Naive thymus-derived CD8-positive, alpha-beta T cell (primary cell): ENCODE measurements at places on chromosomes 3 and 15.

DNA sequence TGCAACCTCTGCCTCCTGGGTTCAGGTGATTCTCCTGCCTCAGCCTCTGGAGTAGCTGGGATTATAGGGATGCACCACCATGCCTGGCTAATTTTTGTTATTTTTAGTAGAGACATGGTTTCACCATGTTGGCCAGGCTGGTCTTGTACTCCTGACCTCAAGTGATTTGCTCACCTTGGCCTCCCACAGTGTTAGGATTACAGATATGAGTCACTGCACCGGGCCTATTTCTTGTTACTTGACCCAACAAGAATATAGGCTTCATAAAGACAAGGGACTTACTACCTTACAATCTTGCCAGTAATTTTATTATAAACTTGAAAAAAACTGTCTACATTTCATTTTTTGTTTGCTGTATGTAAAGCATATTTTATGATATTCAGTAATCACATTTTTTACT is 21.4 kb upstream of the ZBTB47 start:
- DNase-seq: no peak
- peak overlapping the region; percentile 27 for H3K27ac ChIP-seq
- H3K27me3 ChIP-seq: no peaks in the 10 kb centered on the region
- H3K4me1 ChIP-seq: peaks cover 2% of the 10 kb centered on the region
- H3K36me3 ChIP-seq: peaks cover 65% of the 10 kb centered on the region

GRCh38 chr15:82910721-82911120 is 41.8 kb downstream of the HOMER2 start:
- H3K27me3 ChIP-seq: peaks cover 3% of the 10 kb centered on the region
- peaks cover 4% of the 10 kb centered on the region for H3K36me3 ChIP-seq
- no peak for DNase-seq
- no peak overlapping the region for H3K4me3 ChIP-seq

- peaks cover 21% of the 10 kb centered on the region for H3K4me1 ChIP-seq
- H3K27me3 ChIP-seq: no peaks in the 10 kb centered on the region
- peaks cover 12% of the 10 kb centered on the region for H3K36me3 ChIP-seq
- no peak overlapping the region for H3K4me3 ChIP-seq
- DNase-seq: no peak
- H3K27ac ChIP-seq: no peak overlapping the region
Measured at GRCh38 chr15:91876187-91876586, 22.7 kb downstream of the SLCO3A1 start.

GRCh38 chr3:100910986-100911385 is 82.2 kb downstream of the ABI3BP start:
- no peaks in the 10 kb centered on the region for H3K36me3 ChIP-seq
- no peak overlapping the region for H3K4me3 ChIP-seq
- no peak overlapping the region for H3K27ac ChIP-seq
- peaks cover 4% of the 10 kb centered on the region for H3K27me3 ChIP-seq

DNA sequence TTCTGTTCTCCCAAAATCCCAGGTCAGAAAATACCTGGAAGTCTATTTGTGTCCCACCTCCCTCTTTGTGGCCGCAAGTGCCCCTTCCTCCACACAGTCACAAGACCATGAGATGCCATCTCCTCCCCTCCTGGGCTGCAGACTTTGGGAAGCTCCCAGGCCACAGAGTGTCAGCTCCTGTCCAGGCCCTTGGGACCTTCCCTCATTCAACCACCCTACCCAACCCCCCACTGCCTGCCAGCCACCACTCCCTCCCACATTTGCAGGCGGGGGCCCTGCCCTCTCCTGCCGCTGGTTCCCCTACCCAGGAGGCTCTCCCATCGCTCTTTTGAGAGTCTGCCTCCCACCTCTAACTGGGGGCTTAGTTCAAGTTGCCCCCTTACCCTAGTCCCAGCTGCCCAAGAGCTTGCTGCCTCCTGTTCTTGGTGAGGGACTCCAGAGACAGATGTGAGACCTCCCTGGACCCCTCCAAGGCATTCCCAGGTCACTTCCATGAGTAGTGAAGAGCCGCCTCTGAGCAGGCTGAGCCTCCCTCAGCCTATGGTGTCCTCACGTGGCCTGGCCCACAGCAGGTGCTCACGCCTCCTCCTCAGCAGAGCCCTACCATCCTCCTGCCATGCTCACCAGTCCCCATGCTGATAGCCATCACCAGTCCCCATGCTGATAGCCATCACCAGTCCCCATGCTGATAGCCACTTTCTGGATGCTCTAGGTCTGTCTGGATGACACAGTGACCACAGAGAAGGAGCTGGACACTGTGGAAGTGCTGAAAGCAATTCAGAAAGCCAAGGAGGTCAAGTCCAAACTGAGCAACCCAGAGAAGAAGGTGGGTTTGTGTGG is 15.9 kb upstream of the STAB1 start:
- H3K4me1 ChIP-seq: no peaks in the 10 kb centered on the region
- no peak overlapping the region for H3K4me3 ChIP-seq
- H3K27ac ChIP-seq: no peak overlapping the region
- no peak for DNase-seq

GRCh38 chr15:89199746-89200145 is 21.6 kb downstream of the RLBP1 start:
- H3K36me3 ChIP-seq: peaks cover 45% of the 10 kb centered on the region
- H3K27ac ChIP-seq: peak overlapping the region; percentile 11
- H3K4me3 ChIP-seq: no peak overlapping the region
- peaks cover 18% of the 10 kb centered on the region for H3K4me1 ChIP-seq

DNA sequence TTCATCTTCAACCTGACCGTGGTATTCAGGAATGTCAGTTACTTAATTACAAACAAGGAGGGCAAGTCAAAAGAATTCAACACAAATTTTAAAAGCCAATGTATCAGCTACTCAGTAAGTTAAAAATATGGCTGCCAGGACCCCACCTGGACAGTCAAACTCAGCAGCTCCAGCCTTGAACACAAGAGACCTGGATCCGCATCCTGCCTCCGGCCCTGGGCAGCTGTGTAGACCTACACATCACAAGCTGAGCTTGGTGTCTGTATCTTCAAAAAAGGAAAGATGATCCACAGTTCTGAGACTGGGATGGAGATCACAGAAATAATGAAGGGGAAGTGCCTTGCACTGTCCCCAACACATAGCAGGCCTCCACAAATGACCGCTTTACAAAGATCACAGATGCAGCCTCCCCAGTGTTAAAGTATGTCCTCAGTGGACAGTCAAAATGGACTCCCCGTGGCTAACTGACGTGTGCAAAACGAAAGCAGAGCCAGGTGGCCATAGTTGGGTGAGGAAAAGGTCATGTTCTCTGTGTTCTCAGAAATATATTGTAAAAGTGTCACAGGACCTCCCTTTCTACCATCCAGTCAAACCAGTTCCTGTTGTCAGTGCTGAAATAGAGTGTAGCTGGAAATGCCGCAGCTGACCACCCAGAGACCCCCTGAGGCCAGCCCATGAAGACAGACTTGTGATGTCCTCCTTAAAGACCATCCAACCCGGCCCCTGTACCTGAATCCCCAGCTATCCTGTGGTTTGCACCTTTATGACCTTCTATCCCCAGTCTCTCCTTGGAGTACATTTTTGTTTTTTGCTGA is 168.5 kb upstream of the NSMCE3 start:
- no peak for DNase-seq
- no peaks in the 10 kb centered on the region for H3K4me1 ChIP-seq
- peaks cover 20% of the 10 kb centered on the region for H3K27me3 ChIP-seq
- H3K4me3 ChIP-seq: no peak overlapping the region

DNA sequence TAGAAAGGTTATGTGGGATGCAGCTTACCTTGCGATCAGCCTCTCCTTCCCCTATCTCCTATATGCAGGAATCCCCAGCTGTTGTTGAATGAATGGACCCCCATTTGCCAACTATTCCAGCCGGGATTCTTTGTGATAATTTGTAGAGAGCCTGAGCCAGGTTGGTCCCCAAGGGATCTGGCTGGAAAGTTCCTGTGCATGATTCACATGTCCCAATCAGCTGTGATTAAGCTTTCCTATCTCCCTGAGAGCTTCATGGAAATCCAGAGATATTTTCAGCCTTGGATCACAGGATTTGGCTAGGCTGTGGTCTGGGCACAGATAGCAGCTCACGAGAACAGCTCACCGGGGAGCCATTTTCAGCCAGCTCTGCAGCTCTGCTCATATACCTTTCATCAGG is 76.7 kb downstream of the ARNT2 start:
- H3K4me1 ChIP-seq: no peaks in the 10 kb centered on the region
- DNase-seq: no peak
- no peak overlapping the region for H3K27ac ChIP-seq

GRCh38 chr15:39125226-39125625 is 455.7 kb upstream of the THBS1 start:
- H3K36me3 ChIP-seq: no peaks in the 10 kb centered on the region
- H3K27ac ChIP-seq: no peak overlapping the region
- H3K4me1 ChIP-seq: no peaks in the 10 kb centered on the region
- H3K27me3 ChIP-seq: peaks cover 17% of the 10 kb centered on the region
- DNase-seq: no peak

DNA sequence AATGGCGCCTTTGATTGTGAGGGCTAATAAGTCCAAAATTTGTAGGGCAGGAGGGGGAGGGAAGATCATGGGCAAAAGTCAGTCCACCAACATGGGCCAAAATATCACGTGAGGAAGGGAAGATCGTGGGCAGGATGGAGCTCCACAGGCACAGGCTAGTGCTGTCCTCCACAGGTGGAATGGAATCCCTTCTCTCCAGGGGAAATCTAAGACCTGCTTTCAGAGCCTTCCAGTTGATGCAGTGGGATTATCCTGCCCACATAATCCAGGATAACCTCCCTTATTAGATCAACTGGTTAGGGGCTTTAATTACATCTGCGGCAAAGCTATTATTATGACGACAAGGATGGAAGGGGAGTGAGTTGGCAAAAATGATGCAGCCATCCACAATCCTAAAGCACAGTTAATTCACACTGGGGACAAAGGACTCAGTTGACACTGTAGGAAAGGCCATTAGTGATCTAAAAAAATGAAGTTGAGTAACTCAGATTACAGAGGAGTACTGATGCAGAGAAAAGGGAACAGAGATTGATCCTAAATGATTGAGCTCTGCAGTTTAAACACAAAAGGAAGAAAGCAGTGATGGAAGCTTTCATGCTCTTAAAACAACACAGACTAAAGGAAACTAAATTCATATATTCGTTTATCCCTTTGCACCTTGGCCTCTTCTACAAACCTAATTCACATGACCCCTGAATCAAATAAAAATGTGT is 159.8 kb downstream of the AKAP13 start:
- H3K36me3 ChIP-seq: peaks cover 35% of the 10 kb centered on the region
- no peak overlapping the region for H3K4me3 ChIP-seq
- peaks cover 78% of the 10 kb centered on the region for H3K4me1 ChIP-seq
- no peak overlapping the region for H3K27ac ChIP-seq
- no peak for DNase-seq
- no peaks in the 10 kb centered on the region for H3K27me3 ChIP-seq

- no peaks in the 10 kb centered on the region for H3K36me3 ChIP-seq
- no peaks in the 10 kb centered on the region for H3K4me1 ChIP-seq
Measured at GRCh38 chr3:138445654-138446053, 11.2 kb downstream of the ESYT3 start.

DNA sequence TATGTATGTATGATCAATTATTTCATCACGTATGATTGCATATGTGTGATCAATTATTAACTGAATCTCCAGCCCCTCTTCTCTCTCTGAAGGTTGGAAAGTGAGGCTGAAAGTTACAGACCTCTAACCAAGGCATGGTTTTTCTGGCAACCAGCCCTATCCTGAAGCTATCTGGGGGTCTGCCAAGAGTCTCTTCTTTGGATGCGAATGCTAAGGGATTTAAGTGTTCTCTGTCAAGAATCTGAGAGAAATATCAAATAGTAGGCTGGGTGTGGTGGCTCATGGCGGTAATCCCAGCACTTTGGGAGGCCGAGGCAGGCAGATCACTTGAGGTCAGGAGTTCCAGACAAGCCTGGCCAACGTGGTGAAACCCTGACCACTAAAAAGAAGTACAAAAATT is 8.1 kb downstream of the NKTR start:
- peaks cover 75% of the 10 kb centered on the region for H3K4me1 ChIP-seq
- H3K27me3 ChIP-seq: no peaks in the 10 kb centered on the region
- peaks cover 9% of the 10 kb centered on the region for H3K36me3 ChIP-seq
- no peak for DNase-seq

DNA sequence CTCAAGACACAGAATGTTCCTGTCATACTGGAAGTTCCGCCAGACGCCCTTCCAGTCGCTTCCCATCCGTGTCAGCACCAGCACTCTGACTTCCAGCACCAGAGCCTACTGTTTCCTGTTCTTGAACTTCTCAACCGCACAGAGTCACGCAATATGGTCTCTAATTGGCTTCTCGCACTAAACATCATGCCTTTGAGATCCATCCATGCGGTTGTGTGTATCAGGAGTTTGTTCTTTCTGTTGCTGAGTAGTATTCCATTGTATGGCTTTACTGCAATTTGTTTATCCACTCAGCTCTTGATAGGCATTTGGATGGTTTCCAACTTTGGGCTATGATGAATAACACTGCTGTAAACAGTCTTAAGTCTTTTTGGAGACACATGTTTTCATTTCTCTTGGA is 112.1 kb downstream of the LRRK1 start:
- peaks cover 55% of the 10 kb centered on the region for H3K27me3 ChIP-seq
- no peak for DNase-seq
- H3K4me3 ChIP-seq: no peak overlapping the region
- H3K27ac ChIP-seq: no peak overlapping the region
- no peaks in the 10 kb centered on the region for H3K4me1 ChIP-seq
- no peaks in the 10 kb centered on the region for H3K36me3 ChIP-seq

- H3K27ac ChIP-seq: no peak overlapping the region
- H3K4me1 ChIP-seq: peaks cover 9% of the 10 kb centered on the region
- H3K4me3 ChIP-seq: no peak overlapping the region
- H3K27me3 ChIP-seq: no peaks in the 10 kb centered on the region
- DNase-seq: no peak
Measured at GRCh38 chr3:114899186-114899931, 247.7 kb downstream of the ZBTB20 start.

GRCh38 chr15:99102332-99103235 is 2.3 kb upstream of the SYNM start:
- H3K36me3 ChIP-seq: no peaks in the 10 kb centered on the region
- peaks cover 10% of the 10 kb centered on the region for H3K4me1 ChIP-seq
- H3K4me3 ChIP-seq: no peak overlapping the region
- DNase-seq: no peak
- peaks cover 70% of the 10 kb centered on the region for H3K27me3 ChIP-seq

DNA sequence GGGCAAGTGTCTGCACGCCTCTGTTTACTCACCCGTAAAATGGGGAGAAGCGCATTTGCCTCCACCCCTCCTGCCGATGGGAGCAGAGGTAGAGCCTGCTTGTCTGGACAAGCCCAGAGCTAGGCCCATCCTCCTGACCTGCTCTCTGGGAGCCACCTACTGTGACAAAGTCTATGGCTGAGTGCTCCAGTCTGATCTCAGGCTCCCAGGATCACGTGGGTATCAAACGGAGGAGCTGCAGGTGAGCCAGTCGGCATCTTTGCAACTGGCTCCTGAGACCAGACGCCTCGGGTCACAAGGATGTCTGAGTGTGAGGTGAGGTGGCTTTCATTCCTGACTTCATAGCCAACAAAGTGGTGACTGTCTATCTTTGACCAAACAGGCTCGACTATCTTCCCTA is 2.1 kb upstream of the ALDH1A3 start:
- peaks cover 9% of the 10 kb centered on the region for H3K4me1 ChIP-seq
- H3K27me3 ChIP-seq: peaks cover 59% of the 10 kb centered on the region
- no peaks in the 10 kb centered on the region for H3K36me3 ChIP-seq
- no peak overlapping the region for H3K4me3 ChIP-seq
